Stimulated activated CD4-positive, alpha-beta T cell treated with anti-CD3 and anti-CD28 coated beads, TNF-alpha, amount 100 ng/mL, for 1 hour (primary cell): ENCODE measurements at places on chromosomes 12 and 14.

DNA sequence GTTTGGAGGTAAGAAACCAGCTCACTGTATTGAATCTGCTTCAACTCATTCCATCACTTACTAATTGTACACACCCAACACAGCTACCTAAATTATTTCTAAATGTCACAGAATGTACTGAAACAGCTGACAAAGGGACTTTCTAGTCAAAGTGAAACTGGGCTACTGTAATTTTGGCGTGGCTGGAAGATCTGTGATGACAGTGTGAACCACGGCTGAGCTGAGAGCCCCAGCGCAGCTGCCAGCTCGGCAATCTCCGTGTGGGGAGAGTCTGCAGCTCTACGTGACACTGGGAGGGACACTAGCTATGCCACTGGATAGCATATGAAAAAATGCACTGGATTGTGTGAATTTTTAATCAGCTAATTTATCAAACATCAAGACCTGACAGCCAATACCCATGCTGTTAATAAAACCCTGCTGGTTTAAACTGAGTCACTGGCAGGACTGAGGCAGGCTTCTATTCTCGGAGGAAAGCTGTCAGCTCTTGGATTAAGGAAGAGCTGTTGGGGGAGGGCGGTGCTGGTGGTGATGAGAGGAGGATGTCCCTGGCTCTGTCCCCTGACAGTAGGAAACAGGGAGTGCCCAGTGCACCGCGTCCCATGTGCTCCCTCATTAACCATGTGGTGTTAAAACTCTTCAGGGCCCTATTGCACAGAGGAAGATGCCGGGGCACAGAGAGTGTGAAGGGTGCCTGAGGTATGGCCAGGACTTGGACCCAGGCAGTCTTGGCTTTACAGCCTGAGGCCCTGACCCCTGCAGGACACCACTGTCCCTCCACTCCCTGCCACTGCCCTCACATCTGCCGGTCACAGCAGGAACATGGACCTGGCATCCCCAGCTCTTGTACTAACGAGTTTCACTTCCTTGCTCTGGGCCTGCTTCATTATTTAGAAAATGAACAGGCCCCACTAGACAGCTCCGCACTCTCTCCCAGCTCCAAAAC is 13.3 kb downstream of the SLC15A4 start:
- DNase-seq: no peak

DNA sequence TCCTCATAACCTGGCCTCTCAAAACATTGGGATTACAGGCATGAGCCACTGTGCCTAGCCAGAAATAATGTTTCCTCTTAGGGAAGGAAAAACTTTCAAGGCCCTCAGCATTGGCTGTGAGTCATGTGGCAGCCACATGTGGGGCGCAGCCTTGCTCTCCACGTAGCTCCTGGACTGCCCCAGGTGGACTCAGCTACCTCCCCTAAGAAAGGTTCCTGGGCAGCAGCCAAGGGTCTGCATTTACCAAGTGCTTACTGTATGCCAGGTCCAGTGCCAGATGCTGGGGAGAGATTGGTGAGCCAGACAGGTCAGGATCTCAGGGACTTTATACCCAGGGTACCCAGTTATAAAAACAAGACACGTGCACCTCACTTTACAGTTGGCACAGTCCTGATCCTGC is 3.7 kb upstream of the TRPV4 start:
- DNase-seq: no peak

- no peak for DNase-seq
These were observed 33.1 kb upstream of the COL2A1 start for GRCh38 chr12:48037267-48037915.

- DNase-seq: no peak
These were observed 125.4 kb downstream of the STXBP6 start for GRCh38 chr14:24924544-24924943.

DNA sequence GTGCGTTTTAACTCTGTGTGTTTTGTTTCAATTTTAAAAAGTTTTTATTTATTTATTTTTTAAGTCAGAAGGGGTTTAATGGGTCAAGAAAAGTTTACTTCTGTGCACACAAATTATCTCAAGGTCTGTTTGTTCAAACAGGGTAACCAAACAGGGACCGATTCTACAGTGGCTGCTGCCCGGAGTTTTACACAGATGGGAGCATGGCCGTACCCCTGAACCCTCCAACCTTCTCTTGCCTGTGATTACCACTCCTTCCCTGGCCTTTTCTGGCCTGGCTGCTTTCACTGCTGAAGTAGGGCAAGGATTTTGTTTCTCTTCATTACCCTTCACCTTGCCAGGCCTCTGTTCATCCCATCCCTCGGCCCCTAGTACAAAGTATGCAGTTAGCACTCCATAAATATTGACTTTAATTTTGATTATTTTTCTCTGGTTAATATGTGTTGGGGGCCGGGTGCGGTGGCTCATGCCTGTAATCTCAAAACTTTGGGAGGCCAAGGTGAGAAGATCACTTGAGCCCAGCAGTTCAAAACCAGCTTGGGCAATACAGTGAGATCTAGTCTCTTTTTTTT is 15.8 kb upstream of the FBXL14 start:
- no peak for DNase-seq

GRCh38 chr14:71194251-71194650 is 287.0 kb downstream of the PCNX1 start:
- DNase-seq: no peak

- no peak for DNase-seq
These were observed 12.2 kb downstream of the MMP14 start for GRCh38 chr14:22848351-22849164.

DNA sequence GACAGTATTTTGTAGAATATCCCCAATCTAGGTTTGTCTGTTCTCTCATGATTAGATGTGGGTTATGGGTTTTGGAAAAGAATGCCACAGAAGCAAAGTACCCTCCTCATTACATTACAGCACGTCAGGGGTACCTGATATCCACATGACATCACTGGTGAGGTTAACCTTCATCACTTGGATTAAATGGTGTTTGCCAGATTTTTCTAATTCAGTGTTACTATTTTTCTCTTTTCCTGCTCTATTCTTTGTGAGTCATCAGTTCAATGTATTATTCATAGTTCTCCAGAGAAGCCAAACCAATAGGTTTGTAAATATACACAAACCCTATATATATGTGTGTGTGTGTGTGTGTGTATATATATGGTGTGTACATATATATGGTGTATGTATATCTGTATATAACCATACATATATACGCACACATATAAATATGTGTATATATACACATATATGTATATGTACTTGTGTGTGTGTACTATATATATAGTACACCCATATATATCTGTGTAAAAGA is 131.4 kb downstream of the LMNTD1 start:
- no peak for DNase-seq
